ENCODE measurements at places on chromosomes 12 and 14.

DNA sequence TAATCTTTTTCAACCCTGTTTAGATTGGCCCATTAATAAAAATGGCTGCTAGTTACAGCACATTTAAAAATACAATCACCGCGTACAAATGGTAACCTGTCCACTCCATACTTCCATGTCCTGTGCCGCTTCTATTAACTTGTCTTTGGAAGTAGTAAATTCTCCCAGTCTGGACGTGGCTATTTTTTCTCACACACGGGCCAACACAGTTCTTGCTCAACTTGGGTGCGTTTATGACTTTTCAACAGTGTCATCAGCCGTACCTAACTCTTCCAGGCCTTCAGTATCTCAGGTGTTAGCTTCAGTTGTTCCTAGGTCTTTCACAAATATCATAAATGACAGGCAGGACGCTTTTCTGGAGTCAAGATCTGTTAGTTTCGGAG is 475 bp upstream of the PCNX1 start:
- no peak for DNase-seq

DNA sequence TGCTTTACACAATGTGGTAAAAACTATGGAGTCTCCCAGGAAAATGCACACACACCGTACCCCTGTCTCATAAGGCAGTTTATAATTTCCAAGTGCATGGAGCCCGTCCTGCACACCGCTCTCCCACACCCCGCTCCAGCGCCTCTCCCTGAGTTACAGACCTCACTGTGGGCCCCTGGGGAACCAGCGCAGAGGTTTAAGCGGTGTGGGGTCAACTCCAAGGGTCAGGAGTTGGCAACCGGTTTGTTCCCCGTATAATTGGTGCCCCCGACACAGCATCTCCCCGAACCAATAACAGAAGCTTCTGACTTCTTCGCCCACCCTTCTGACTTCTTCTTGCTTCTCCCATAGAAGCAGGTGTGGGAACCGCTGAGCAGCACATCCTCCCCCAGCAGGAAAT is 58.4 kb upstream of the DDX11 start:
- DNase-seq: no peak

DNA sequence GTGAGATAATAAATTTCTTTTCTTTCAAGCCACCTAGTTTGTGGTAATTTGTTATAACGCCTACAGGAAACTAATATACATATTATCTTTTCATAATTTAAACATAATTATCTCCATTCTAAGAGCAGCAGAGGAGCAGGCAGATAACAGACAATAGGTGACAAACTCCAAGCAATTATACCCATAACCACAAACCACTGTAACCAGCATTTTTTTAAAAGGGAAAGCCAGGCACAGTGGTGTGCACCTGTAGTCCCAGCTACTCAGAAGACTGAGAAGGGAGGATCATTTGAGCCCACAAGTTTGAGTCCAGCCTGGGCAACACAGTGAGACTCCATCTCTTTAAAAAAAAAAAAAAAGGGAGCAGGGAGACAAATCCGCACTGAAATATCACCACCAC is 54.9 kb downstream of the ATF7 start:
- no peak for DNase-seq

GRCh38 chr14:61544448-61545330 is 150.6 kb upstream of the HIF1A start:
- no peak for DNase-seq

DNA sequence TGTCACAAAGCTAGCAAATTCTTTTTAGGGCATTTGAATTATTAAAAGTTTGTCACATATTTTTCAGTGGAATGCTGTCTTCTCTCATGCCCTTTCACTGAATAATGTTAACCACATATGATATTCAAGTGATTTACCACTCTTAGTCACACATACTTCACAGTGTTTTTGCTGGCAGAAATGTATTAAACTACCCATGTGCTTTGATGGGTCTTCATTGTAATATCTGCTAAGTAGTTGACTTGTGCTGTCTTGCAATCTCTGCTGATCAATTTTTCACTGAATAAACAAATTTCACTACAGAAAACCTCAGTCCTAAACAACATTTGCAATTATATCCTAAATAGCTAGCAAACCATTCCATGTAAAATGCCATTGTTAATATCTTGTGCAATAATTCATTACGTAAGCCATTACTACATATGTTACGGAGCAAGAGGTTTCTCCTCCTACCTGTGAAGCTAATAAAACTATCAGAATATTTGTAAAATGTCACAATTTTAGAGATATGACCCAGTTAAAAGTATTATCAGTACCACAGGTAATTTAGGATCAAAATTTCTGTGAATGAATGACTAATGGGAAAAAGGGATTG is 64.6 kb upstream of the LMO3 start:
- DNase-seq: no peak

DNA sequence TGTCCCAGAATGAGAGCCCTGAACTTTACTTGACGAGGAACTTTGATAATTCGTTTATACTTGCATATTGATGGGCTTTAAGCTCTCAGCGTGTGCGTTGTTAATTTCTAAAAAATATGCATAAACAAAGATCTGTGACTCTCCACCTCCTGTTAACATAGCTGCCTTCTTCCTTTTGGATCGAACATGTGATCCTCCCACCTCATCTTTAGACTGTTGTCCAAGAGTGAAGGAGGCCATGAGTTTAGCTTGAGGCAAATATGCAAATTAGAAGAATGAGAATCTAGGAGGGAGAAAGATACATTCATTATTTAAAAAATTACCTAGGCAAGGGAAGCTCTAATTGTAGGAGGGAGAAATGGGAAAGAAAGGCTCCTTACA is 617 bp downstream of the TTC8 start:
- DNase-seq: no peak

DNA sequence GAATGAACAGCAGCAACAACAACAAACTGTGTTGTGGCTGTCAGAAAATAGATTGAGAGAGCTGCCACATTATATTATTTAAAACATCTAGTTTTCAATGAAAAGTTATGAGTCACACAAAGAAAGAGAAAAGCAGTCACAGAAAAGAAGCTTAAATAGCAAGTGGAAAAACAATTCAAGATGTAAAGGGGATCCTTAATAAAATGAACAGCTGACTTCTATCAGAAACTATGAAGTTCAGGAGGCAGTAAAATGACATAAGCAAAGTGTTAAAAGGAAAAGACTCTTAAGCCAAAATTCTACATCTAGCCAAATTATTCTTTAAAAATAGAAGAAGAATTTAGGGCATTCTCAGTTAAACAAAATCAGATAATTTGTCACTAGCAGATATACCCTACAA is 5.6 kb downstream of the CLEC14A start:
- no peak for DNase-seq

DNA sequence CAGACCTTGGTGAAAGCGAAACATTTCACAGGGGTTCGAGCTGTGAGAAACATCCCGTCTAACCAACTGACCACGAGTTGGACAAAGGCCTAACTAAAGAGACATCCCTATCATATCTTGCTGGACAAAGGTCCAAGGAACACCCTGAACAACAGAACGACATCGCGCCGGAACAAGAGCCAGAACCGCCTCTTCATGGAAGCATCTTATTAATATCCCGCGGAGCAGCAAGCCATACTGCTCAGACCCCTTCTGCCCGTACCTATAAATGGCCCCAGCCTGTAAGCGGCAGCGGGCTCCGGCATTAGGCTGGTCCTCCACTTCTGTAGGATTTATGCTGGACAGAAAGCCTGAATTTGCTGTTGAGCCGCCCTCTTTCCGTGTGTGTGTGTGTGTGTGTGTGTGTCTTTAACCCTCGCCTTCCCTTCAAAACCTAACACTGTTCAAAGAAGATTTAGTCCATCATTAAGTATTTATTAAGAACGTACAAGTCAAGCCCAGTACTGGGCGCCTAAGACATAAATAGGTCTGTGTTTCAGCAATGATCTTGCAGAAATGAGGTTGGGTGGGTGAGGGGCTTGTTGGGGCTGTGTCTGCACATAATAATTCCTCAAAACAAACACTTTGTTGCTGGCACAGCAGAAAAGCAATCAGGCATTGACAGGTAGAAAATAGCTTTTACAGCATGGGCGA is 1.9 kb downstream of the SLC6A15 start:
- DNase-seq: peak; percentile 49

DNA sequence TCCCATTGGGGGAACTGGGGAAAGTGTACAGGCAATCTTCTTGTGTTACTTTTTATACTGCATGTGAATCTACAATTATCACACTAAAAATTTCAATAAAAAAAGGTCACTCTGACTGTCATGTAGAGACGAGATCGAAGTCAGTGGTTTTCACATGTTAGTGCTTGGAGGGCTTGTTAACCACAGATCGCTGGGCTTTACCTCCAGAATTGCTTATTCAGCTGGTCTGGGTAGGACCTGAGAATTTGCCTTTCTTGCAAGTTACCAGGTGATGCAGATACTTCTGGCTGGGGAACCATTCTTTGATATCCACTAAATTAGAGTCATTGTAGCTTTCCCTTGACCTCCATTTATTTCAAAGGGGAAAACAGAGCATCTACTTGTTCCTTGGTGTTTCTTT is 62.8 kb upstream of the SLC38A4 start:
- DNase-seq: no peak

DNA sequence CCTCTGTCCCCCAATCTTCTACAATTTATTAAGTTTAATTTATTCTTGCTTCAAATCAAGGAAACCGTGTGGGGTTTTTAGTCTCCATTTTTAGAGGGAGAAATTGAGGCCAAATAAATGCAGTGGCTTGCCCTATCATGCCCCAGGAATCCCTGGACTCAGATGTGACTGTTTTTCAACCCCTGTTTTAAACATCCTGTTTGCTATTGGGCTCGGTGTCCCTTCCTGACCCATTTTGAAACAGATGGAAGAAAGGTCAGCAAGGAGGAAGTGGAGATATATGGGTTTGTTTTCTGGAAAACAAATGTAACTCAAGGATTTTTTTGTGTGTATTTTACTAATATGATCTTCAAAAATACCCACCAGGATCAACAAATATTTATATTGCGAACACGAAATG is 84.7 kb downstream of the DACT1 start:
- no peak for DNase-seq

- DNase-seq: no peak
Measured at GRCh38 chr12:13085968-13086686, 17.3 kb downstream of the GSG1 start.

GRCh38 chr12:92068459-92068858 is 77.2 kb downstream of the BTG1 start:
- no peak for DNase-seq

DNA sequence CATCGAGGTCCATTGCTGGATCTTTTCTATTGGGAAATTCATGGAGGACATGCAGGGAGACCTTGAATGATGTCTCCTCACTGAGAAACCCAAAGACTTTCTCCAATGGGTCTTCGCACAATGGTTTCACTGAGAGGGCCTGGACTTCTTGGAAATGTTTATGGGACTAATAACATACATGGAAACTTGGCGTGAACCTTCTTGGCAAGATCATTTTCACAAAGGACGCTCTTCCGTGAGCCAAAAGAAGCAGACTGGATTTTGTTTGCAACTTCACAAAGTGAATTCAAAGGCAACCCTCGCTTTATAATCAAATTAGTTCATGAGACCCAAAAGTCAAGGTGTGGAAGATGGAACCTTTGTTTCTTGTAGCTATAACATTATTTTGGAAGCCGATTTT is 154.4 kb downstream of the TMEM132C start:
- no peak for DNase-seq

- DNase-seq: no peak
Measured at GRCh38 chr14:103443111-103443510, 57.9 kb downstream of the MARK3 start.

Measured in glutamatergic neuron (in vitro differentiated cells).